ENCODE measurements at places on chromosomes 11 and 22.

GRCh38 chr11:132862137-132862536 is 670.2 kb downstream of the OPCML start:
- DNase-seq = no peak

- no peak for DNase-seq
These were observed 312.9 kb downstream of the MN1 start for GRCh38 chr22:27488456-27489177.

- DNase-seq = no peak
These were observed 7.0 kb downstream of the MFNG start for GRCh38 chr22:37479196-37479595.

- peak; percentile 51 for DNase-seq
These were observed 866 bp downstream of the EXPH5 start for GRCh38 chr11:108592591-108593213.

DNA sequence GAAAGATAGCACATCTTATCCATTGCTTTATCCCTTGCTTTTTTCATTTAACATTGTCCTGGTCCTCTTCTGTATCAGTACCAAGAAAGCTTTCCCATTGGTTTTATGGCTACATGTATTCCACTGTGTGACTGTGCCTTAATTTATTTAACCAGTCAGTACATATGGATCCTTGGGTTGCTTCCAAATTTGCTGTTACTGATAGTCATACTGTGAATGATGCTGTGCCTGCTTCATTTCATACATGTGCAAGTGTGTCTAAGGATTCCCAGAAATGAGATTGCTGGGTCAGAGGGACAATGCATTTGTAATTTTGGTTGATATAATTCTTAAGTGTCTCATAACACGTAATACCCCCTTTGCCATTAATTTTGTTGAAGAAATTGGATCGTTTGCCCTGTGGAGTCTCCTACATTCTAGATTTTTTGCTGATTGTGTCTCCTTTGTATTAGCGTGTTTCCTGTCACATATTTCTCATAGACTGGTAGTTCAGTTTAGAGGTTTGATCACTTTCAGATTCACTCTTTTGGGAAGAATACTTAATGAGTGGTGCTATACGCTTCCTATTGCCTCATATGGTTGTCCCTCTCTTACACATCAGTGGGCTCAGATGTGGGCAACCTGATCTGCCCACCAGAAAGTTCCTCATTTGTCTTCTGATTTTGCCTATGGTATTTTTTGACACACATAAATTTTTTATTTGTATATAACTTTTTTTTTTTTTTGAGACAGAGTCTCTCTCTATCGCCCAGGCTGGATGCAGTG is 35.3 kb downstream of the MYBPC3 start:
- DNase-seq = no peak
